ENCODE measurements at places on chromosomes 11 and 22. TPM values are rescaled to one million over a fixed set of nuclear protein-coding genes. Genes with fewer than 3 reads are reported as not detected.

DNA sequence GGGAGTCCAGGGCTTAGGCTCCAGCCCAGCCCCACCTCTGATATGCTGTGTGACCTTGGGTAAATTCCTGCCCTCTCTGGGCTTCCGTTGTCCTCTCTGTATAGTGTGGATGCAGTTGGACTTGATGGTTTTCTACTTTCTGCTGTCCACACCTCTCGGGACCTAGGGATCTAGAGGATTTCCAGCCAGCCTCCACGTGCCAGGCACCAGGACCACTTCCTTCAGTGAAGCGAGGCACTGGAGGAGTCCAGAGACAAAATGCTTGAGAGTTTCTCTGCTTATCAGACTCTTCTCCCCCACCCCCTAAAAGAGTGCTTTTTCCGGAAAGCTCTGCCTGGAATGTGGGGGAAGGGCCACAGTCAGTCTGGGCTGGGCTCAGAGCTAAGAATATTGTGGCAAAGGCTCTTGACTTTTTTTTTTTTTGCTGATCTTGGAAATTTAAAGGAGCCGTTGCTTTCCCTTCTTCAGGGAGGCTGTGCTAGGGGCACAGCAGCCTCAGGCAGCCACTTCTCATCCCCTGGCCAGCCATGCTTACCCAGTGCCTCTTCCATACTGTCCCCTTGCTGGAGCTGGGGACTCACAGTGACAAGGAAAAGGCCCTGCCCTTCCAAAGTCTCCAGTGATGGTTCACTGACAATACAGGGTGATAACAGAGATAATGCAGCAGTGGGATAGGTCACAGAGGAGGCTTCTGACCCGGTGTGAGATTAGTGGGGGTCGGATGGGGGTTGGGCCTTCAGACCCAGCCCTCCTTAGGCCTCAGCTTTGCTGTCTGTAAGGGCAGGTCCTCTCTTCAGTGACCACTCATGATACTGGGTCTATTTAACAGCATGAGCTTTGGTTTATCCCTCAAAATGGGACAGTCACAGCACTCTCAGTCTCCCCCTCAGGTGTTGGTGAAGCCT is 2.9 kb upstream of the SERPINH1 start:
- DNase-seq: no peak

DNA sequence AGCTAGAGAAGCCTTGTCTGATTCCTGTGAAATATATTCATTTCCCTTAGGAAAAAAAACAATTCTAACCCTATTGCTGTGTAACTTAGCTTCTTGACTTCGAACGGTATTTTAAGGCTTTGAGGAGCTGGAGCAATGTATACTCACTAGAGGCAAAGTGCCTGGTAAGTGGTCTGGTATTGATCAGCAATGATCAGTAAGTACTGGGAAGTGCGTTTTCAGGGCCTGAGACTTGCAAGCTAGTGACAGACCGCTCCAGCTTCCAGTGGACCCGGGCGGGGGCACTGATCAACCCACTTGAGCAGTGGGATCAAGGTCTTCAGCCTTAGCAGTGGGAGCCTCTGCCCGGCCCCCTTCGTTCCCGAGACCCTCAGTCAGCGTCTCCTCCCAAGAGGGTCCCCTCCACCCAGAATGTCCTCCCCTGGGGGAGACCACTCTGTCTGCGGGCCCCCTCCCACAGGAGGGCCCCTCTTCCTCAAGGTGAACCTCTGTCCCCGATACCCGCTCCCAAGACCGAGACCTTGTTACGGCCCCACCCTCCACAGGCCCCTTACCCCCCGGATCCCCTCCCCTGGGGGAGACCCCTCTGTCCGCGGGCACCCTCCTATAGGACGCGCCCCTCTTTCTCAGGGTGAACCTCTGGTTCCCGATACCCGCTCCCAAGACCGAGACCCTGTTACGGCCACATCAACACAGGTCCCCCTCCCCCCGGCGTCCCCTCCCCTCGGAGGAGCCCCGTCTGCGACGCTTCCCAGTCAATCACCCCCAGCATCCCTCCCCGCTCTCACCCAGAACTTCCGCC is 452 bp upstream of the ATXN10 start:
- peak; percentile 32 for DNase-seq

DNA sequence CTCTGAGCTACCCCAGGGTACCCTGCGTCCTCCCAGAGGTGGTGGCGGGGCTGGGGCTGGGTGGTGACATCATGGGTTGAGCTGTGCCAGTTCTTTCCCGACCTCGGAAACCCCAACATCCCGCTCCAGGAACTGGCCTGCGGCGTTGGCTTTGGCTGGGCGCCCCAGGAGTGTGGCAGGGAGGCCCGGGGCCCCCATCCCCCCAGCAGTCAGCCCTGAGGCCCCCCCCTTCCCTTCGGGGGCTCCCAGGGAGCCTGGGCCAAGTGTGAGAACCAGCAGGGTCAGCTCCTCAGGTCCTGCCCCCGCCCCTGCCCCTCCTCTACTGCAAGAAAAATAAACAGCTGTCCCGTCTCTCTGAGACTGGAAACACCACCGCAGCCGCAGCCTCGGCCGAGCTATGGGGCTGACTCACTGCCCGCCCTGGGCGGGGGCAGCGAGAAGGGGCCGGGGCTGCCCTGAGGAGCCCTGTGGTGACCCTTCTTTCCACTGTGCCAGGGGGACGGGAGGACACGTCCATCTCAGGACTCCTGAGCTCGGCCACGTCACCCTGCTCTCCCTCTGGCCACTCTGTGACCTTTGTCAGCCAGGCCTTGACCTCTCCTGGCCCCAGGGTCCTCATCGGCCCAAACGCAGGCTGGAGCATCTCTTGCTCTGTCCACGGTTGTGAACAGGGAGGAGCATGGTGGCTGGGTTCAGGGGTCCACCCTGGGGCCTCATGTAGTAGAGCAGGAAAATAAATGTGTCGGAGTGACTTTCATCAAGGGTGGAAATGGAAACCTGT is 73.4 kb downstream of the WNT7B start:
- no peak for DNase-seq

DNA sequence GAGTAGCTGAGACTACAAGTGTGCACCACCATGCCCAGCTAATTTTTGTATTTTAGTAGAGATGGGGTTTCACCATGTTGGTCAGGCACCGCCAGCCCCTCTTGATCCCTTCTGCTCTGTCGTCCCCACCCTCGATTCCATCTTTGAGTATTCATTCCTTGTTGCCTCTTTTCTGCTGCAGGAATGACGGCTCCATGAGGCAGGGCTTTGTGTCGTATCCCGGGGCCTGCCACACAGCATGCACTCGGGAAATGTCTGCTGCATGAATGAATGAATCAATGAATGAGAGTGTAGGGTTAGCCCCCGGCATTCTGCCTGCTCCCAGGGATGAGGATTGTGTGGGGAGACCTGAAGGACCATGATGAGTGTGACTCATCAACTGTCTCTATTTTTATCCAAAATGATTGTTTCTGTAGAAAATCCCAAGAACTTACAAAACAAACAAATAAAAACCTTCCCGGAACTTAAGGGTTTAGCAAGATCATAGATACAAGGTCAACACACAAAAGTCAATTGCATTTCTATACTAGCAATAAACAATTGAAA is 54.6 kb upstream of the SLC22A12 start:
- DNase-seq: no peak

DNA sequence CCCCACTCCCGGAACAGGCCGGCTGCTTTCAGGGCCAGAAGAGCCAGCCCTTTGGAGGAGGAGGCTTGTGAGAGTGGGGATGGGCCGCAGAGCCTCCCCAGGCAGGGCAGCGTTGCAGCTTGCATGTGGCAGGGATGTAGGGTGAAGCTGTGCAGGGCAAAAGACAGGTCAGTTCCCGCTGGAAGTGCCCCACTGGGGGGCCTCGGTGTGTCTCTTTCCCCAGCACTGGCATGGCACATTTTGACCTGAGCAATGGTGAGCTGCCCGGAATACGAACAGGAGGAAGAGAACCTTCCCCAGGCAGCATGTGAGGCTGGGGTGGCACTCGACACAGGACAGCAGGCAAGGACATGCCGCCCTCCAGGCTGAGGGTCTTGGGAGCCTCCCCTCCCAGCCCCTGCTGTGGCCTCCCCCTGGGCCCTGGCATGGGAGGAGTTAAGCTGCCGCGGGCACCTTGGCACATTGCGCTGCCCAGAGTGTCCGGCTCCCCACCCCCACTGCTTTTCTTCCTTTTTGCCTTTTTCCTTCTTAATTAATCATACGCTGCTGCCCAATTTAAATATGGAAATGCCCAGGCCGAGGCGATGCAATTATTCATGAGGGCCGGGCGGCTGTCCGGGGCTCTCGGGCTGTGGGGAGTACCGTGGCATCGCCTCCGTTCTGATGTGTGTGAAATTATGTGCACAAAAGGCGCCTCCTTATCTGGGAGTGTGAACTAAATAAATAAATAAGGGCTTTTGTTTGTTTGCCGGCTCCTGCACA is 76.0 kb upstream of the WNT7B start:
- peak; percentile 49 for DNase-seq

GRCh38 chr22:19519041-19519926 is 4.9 kb downstream of the CLDN5 start:
- DNase-seq: no peak

GRCh38 chr11:102289592-102289991 is 27.7 kb upstream of the BIRC3 start:
- no peak for DNase-seq

GRCh38 chr11:45754741-45755140 is 50.2 kb upstream of the SLC35C1 start:
- no peak for DNase-seq

DNA sequence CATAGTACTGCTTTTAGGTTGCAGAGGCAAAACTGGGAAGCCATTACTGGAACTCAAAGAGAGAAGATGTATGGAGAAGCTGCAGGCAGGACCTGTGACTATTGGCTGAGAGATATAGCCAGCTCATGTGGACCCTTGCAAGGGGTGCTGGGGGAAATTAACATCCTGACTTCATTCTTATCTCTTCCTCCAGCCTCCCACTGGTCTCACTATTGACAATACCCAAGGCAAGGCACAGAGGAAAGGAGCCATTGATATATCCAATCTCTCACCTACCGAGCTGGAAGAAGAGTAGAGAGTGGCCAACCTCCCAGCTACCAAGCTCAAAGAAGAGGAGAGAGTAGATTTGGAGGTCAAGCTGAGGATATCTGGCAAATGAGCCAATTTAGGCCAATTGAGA is 36.8 kb upstream of the ZBED5 start:
- DNase-seq: no peak

DNA sequence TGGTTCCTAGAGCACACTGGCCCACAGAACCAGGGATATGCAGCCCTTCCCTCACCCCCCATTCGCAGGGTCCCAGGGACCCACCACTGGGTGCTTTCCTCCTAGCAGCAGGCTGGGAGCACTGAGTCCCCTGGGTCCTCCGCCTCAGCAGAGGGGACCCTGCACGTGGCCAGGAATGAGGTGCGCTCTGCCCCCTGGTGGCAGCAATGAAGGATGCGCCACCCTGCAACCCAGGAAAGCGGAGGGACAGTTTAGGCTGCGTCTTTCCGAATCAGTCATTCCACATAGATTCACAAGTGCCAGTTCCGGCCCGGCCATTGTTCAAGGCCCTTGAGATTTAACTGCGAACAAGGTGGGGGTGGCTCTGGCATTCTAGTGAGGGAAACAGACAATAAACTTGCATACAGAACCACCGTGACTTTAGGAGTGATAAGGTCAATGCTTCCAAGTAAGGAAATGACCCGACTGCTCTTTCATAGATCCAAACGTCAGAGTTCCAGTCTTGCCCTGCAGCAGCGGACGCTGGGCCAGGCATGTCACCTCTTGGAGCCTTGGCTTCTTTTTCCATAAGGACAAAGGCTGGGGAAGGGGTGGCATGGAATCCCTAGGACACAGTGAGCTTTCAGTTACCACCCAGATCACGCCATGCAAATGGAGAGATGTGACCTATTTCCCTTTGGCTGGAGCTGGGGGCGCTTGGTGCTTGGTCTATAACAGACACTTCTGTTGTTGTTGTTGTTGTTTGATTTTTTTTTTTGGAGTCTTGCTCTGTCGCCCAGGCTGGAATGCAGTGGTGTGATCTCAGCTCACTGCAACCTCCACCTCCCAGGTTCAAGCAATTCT is 7.7 kb downstream of the RIN1 start:
- DNase-seq: peak; percentile 90

GRCh38 chr11:61654397-61654829 is 25.8 kb upstream of the DAGLA start:
- DNase-seq: no peak

DNA sequence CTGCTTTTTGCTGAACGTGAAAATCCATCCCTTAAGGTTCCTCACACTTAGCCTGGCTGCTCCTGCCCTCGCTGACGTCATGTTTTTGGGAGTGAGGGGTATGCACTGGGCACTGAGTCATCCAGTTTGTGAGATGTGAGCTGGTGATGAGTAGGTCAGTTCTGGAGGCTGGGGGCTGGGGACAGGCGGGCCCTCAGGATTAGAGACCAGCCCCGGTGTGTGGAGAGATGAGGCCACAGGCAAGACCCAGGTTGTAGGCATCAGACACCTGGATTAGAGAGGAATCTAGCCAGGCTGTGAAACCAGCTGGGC is 9.2 kb downstream of the KCNC1 start:
- DNase-seq: no peak

- DNase-seq: no peak
Observed at GRCh38 chr11:113986351-113987140, 11.6 kb downstream of the HTR3A start.

GRCh38 chr11:5291207-5291838 is 10.4 kb downstream of the OR51B4 start:
- DNase-seq: no peak

GRCh38 chr11:114799476-114799875 is 121.1 kb downstream of the NXPE2 start:
- DNase-seq: no peak

DNA sequence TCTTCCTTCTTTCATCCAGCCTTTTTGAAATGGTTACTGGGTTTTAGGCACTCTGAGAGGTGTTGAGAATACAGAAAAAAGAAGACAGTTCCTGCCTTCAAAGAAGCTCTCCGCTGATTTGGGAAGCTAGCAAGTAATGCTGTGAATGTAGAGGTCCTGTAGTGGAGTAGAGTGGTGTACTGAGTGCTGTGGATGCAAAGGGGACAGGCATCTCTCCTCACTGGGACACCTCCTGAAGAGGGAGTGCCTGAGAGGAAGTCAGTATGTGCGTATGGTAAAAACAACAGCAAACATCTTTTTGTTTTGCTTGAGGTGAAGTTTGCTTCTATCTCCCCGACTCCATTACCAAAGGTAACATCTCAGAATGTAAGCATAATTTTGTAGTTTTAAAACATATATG is 77.5 kb downstream of the EXT2 start:
- DNase-seq: no peak

GRCh38 chr11:128783513-128783912 is 83.6 kb downstream of the KCNJ1 start:
- peak; percentile 16 for DNase-seq

GRCh38 chr11:69721745-69722144 is 17.9 kb upstream of the FGF19 start:
- no peak for DNase-seq

Gene PHOX2A
- not detected for total RNA-seq

Gene CHRM1
- not detected for total RNA-seq

Gene TCIRG1
- 117 TPM for total RNA-seq

Gene UPK3A
- total RNA-seq: not detected

Gene OR4D5
- not detected for total RNA-seq

Gene SPON1
- 0.41 TPM for total RNA-seq

Gene ISX
- not detected for total RNA-seq

Gene KRTAP5-9
- total RNA-seq: 0.21 TPM

Gene FXYD2
- 1.1 TPM for total RNA-seq

Gene SCN4B
- total RNA-seq: 0.27 TPM
